ENCODE measurements at places on chromosomes 3 and 15.

DNA sequence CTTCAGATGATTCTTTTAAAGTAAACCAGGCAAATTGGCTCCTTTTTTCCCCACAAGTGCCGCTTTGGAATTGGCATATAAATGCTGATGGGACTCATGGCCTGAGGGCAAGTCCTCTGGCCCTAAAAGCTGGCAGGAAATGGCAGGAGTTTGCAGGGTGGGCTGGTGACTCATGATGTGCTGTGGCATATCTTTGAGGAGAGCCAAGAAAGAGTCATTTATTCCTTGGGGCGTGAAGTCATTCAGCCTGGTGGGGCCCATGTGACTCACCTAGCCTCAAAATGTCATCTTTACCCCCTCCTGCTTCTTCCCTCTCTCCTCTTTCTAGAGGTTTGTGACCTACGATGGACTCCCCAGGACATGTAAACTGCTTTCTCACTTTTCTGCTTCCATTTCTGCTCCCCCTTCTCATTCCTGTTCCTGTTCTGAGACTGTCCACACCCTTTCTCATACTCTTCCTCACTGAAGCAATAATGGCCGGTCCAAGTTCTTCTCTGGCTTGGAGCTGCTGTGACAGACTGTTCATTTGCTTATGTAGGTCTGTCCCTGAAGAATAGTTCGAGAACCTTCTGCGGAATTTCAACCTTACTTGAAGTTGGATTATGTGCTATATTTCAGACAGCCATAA is 326.1 kb downstream of the SATB1 start:
- DNase-seq, result no peak

DNA sequence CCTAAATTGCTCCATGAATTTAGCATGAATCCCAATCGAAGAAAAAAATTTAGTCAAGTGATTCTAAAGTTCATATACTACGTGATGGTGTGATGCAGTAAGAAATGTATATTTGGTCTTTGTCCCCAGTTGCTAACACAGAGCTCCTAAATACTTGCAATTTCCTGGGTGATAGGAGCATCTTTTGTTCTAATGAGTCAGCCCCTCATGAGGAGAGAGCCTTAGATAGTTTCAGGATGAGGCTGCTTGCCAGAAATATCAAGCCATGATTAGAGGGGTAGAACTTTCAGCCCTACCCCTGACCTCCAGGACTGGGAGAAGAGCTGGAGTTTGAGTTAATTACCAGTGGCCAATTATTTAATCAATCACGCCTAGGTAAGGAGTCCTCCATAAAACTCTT is 170.2 kb downstream of the PDE8A start:
- DNase-seq, result no peak

DNA sequence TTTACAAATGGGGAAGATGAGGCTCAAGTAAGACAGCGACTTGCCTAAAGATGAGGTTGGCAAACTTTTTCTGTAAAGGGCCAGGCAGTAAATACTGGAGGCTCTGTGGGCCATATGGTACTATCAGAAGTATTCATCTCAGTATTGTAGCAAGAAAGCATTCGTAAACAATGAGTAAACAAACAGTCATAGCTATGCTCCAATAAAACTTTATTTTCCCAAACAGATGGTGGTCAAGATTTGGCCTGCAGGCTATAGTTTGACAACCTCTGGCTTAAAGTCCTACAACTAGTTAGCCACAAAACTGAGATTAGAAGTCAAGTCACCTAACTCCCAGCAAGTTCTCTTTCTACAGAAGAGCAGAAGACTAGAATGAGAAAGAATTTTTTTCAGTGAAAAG is 177.0 kb upstream of the NECTIN3 start:
- DNase-seq, result no peak

- DNase-seq, result no peak
Observed at GRCh38 chr3:36681867-36682266, 82.5 kb downstream of the DCLK3 start.
